ENCODE measurements at places on chromosomes 12 and 14.
A peak's percentile ranks its signal among the peaks of the same experiment; 100 is the strongest.

DNA sequence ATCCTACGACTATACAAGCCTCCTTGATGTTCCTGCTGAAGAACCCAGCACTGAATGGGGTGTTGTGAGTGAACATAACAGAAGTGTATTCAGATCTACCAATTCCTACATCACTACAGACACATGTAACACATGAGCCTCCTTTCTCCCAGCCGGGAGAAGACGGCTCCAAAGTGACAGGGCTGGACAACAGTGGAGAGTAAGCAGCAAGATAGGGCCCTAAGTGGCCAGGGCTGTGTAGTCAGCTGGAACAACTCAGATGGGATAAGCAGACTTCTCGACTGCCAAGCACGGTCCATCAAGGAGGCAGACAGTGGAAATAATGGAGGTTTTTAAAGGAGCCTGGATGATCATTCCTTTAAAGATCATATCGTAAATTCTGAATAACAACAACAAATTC lies 73.5 kb downstream of the TTC7B start:
- no peak for DNase-seq

- no peak for DNase-seq
These were observed 183.1 kb downstream of the TMEM121 start for GRCh38 chr14:105709281-105710118.

GRCh38 chr12:6647083-6647604 lies at the start of gene ACRBP:
TSS of gene ACRBP (minus strand) at chr12:6647432. CDS start at chr12:6647366, 66 bp downstream.
- DNase-seq: no peak

- no peak for DNase-seq
These were observed 19.6 kb upstream of the C14orf180 start for GRCh38 chr14:104559804-104560585.

GRCh38 chr12:121537814-121538698 lies 42.8 kb downstream of the KDM2B start:
- DNase-seq: no peak

DNA sequence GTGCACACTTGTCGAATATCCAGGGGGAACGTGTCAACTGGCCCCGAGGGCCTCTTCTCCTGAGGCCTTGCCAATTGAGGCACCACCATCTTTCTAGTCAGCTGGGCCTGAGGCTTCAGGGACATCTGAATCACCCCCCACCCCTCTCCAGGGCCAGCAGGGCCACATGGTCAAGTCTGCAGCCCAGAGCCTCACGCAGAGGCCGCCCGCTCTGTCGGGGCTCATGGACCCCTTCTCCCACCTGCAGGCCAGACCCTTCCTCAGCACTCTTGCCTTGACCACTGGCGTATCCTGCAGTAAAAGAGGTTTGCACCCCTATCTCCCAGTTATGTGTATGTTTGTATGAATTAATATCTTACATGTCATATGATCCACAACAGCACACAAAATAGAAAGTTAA lies 182.3 kb downstream of the CALM1 start:
- no peak for DNase-seq

DNA sequence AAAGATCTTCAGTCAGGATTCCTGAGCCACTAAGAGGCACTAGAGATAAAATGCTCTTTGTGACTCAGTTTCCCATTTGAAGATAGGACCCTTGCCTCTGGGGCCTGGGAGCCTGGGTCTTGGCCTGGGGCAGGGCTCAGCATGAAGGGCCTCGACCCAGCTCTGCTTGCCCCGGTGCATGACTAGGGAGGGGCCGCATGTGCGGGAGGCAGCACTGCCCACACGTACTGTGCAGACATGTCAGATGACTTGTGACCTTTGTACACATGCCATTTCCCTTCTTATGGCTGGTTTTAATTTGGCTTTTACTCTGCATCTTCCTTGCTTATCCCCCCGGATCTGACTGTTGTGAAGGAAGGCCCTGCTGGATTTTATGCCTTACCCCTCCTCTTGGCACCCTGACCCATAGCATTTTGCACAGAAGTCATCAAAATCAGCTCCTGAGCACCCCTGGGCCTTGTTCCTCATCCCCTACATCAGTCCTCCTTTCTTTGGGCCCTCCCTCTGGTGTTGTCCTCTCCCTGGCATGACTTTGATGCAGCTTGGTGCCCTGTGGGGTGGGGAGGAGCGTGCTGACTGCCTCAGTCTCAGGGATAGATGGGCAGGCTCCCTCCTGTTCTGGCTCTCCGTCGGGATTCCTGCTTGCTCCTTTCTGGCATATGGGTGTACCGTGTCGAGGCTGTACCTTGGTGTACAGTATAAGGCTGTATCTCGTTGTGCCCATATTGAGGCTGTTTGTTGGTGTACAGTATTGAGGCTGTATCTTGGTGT lies 4.4 kb downstream of the CLSTN3 start:
- no peak for DNase-seq

GRCh38 chr14:105324080-105324778 lies 9.7 kb downstream of the PACS2 start:
- DNase-seq: peak; percentile 68

DNA sequence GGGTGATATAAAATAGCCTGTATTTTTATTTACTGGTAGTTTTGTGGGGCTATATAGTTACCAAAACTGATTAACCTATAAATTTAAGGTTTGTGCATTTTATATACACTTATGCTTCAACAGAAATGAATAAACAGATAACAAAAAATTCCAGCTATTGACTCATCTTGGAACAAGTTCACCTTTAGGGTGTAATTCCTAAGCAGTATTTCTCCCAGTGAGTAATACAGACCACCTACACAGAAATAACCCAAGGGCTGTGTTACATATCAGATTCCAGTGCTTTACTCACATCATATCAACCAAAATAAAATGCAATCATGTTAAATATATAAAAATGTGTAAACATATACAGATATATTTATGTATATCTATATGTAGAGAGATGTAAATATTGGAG lies 345.6 kb downstream of the ADAMTS20 start:
- DNase-seq: no peak

- DNase-seq: no peak
These were observed 175.3 kb downstream of the PLCZ1 start for GRCh38 chr12:18562531-18562930.

DNA sequence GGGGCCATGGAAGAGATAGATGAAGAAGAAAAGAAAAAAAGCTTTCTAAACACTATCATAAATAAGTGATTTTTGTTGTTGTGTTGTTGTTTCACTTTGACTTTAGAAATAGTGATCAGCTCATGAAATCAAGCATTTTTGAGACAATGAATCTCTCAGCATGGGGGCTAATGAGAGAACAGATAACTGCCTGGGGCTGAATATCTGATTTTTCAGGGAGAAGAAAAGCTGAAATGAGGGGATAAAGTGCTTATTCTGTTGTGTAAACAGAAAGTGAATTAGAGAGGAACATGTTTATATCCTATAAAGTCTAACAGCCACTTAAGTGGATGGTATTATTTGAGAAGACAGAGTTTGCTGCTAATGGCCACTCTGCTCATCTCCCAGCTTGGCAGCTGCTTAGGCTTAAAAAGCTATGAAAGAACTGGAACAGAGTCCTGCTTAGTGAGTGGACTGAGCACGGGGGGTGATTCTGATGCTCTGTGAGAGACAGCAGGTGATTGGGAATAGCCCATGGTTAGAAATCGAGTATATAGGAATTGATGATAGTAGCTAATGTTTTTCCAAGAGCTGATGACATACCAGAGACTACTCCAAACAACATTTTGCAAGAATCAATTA lies 646.1 kb upstream of the TMEM132C start:
- DNase-seq: peak; percentile 56

GRCh38 chr14:79584679-79585078 lies 626.6 kb downstream of the DIO2 start:
- DNase-seq: no peak

DNA sequence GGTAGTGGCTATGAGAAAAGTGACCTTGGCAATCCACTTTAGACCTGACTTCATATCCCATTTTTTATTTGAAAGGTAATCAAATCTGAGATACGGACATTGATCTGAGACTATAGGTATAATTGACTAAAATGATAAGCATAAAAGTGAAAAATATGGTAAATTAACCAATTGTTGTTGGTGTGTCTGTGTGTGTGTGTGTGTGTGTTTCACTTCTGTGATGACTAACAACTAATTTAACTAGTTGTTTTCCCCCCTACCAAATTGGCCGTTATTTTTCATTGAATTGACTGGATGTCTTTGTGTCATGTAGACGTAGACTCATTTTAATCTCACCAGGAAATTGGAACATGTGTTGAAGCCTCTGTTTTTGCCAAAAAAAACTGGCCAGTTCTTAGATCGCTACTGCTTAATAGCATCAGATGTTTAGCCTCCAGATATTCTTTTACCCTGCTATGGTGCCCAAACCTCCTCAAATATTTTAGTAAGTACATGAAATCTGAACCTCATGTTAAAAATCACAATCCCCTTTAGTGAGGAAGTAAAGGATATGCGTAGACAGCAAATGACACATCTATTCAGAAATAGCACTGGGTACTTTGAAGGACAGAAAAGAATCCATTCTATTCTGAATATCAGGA lies 395.0 kb downstream of the EGLN3 start:
- no peak for DNase-seq

- no peak for DNase-seq
These were observed 186.1 kb upstream of the SLC38A2 start for GRCh38 chr12:46558677-46559076.

DNA sequence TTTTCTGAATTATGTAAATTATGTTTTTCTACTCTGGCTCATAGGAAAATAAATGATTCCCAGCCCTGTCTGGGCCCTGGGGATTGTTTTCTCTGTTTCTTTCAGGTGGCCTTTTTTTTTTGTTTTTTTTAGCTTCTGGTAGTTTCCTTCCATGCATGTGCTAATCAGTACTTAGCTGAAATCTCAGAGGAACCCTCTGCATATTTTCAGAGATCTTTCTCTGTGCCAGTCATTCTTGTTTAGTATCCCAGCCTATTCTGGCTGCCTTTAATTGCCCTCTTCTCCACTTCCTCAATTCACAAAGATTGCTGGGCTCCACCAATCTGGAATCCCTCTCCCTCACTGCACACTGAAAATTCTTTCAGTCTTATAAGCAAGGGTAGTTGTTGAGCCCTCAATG lies 46.9 kb downstream of the CNOT2 start:
- no peak for DNase-seq
